ENCODE measurements at places on chromosomes 12 and 14. TPM values are rescaled to one million over a fixed set of nuclear protein-coding genes. Genes with fewer than 3 reads are reported as not detected.

DNA sequence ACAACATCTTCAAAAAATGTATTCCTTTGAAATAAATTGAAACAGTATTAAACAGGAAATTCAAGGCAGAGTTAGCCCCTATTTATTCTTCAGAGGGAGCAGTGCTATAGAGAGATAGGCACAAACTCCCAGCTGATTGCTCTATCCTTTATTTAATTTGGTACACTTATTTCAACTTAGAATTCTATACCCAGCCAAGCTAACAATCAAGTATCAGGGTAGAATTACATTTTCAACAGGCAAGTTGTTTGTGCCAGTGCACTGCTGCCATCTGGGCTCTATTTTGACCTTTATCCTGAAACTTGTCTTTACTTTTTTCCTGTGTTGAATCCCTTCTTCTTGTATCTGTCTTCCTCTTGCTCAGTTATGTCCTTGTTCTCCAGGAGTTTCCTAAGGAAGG is 159.2 kb downstream of the STXBP6 start:
- DNase-seq, result no peak

DNA sequence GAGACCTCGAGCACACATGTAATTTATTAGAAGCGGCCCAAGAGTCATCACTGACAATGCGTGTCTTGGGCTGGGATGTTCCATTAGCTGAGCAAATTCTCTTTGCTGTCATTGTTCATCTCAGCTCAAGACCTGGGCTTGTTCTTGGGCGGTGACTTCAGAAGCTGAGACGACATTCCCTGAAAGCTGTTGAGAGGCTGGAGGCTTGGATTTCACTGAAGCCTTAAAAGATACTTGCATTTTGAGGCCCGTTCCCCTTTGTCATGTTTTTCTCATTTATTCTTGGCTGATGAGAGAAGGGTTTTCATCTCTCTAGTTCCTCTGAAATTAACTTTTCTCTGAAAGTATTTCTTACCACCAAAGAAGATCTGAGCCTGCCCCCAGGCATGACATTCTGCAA is 16.6 kb upstream of the SUSD6 start:
- no peak for DNase-seq

ARHGAP9 gene
- polyA plus RNA-seq, result 0.98 TPM

- no peak for DNase-seq
Observed at GRCh38 chr14:92938235-92938875, 15.4 kb downstream of the CHGA start.

MYO1H gene
- not detected for polyA plus RNA-seq

DNA sequence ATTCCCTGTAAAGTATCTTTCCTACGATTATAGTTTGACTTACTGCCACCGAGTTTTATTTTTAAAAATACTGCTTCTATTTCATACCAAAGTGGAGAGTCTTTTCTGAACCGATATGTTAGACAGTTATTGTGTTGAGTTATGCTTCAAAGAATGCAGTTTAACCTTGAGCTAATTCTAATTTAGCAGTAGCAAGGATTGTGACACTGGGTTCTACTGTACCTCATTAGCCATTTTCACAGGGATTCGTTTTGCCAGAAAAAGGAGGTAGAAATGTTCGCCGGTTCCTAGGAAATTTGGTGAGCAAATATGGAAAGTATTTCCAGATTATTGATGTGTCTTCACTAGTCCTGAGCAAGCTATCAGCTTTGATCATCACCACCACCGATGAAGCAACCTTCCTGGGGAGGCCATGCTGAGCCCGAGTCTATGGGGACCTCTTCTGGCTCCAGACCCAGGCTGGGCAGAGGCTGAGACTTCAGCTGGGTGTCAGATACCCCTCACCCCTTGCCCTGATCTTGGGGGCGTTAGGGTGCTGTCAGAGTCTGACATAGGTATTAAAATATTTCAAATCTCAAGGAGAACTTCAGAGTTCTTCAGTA is 13.6 kb downstream of the GLRX5 start:
- no peak for DNase-seq

DNA sequence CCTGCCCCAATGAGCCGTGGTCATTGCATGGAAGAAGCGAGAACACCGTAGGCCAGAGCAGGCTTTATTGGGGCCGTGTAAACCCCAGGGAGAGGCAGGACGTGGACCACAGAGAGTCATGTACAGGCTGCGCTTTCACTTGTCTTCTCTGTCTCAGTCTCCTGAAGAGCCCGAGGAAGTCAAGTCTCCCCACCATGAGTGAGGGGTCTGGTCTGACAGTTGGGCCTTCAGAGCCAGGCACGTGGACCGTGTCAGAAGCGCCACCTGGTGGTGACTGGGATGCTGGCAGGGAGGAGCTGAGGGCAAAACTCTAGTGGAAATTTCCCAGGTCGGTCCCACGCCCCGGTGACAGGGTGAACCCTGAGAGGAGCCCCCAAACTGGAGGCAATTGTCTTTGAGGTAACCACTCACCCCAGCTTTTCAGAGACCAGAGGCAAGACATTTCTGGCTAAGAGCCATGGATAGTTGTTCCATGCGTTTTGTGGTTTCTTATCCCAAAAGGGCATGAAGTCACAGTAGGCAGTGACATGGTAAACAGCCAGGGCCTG is 17.4 kb downstream of the RPS6KL1 start:
- DNase-seq, result no peak

DNA sequence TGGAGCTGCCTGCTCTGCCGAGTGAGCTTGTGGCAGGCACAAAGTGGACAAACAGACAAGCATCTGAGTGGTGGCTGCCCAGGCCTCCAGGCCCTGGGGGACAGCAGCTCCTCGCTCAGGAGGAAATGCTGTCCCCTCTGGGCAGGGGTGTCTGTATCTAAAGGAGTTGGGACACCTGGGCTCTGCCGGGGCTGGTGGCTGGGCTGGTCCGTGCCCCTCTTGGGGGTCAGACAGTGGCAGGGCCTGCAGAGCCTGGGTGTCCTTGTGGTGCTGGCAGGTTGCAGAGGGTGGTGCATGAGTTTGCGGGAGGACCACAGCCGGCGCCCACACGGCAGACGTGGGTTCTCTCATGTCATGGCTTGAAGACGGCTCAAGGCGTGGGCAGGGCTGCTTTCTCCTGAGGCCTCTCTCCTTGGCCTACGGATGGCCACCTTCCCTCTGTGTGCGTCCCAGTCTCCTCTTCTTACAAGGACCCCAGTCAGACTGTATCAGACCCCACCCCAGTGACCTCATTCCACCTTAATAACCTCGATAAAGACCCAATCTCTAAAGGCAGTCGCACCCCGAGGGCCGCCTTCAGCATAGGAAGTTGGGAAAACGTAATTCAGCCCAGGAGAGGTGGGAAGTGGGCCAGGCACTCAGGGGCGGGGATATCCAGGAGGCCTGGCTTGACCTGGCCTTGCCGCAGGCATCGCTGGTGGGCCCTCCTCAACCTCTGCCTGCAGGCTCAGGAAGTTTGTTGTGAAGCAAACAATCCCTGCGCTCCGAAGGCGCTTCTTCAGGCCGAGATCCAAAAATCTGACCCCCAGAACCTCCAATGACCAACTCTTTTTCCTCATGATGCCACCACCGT is 110.0 kb downstream of the KIF26A start:
- DNase-seq, result no peak

DNA sequence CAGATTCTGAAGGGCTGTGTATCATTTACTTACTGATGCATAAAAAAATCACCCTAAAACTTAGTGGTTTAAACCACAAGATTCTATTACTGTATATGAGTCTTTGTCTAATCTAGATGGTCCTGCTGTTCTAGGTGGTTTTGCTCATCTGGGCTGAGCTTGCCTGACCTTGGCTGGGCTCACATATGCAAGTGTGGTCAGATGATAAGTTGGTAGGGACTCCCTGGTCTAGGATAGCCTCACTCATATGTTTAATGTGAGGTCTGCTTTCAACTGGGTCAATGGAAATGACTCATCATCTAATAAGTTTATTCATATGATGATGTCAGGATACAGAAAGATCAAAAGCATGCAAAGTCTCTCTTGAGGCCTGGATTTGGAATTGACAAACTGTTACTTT is 887.8 kb downstream of the TRHDE start:
- DNase-seq, result no peak

- DNase-seq, result no peak
Observed at GRCh38 chr12:42468341-42468821, 121.2 kb downstream of the PRICKLE1 start.

DNA sequence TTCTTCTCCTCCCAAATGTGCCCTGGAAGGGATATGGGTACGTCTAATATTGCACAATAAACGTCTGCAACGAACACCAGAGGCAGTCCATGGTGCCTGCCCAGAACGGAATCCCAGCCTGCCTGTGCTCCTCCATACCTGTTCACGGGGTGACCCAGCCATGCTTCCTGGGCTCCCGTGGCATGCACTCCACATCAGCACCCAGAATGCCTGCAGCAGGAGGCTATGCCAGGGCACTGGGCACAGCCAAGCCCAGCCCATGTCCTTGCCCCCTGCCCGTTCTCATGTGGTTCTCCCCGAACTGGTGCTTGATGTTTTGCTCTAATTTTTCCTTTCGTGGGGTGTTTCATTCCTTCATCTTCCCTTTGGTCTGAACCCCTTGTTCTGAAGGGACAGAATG is 404.3 kb downstream of the BCL11B start:
- no peak for DNase-seq

METTL3 gene
- 63.3 TPM for polyA plus RNA-seq

DNA sequence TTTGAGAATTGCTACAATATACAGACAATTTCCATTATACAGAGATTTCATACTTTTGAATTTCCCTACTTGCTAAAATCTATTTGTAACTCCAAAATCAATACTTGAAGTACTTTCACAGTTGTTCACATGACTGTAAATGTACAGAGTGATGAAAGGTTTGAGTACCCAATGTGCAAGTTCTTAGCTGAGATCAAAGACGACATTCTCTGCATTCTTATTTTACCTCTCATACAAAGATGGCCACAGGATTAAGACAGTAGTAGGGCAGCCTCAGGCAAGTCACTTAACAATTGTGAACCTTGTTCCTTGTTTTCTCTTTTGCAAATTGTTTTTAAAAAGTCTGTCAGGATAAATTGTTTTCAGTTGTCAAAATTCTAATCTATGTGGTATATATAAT is 255.9 kb upstream of the KITLG start:
- no peak for DNase-seq

GRCh38 chr14:95835121-95835730 is 41.4 kb upstream of the TUNAR start:
- no peak for DNase-seq

GRCh38 chr12:3019005-3019680 is 58.0 kb upstream of the TSPAN9 start:
- no peak for DNase-seq

GRCh38 chr12:45580356-45580969 is 149.0 kb upstream of the ARID2 start:
- DNase-seq, result no peak

DNA sequence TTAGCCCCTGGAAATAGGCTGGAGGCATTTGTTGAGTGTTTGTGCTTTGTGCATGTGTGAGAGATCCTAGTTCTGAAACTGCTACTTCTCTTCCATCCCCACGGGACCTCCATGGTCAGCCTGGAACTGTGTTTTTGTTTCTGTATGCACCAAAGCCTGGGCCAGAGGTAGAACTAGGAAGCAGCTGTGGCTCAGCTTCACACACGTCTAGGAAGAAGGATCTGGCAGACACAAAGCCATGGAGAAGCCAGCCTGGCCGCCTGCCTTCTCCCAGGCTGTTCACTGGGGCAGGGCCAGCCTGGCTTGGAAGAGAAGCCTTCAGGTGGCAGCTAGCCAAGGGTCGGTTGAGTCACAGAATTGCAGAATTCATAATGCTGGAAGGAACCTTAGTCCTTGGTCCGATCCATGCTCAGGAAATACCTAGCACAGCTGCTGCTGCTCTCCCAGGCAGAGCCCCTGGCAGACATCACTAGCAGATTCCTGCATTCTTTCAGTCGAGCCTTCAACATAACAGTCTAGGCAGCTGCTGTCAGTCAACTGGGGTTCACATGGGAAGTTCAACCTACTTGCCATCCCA is 27.0 kb downstream of the RIN3 start:
- DNase-seq, result peak; percentile 95

- DNase-seq, result no peak
Observed at GRCh38 chr14:58216544-58216943, 16.6 kb downstream of the ACTR10 start.

DNA sequence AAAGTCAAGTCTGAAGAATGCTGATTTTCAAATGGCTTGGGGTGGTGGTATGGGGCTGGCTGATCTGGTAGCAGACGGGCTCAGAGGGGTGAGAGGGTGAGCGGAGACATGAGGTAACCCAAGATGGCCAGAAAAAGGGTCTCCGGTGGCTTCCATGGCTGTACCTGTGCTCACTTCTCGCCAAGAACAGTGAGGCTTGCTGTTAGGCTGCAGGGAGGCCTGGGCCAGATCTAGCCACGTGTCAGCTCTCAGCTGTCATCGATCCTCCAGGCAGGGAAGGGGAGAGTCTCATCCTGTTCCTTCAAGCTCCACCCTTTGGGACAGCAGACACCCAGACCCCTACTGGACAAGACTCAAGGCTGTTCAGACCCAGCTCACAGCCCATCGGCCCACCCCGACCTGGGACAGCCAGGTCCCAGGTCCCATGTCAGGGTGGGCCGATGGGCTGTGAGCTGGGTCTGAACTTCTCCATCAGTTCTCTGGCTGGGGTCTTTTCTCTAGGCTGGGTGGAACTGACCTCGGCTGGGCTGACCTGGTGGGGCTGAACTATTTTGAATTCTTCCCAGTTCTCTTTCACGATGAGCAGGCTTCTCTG is 9.0 kb downstream of the LRTM2 start:
- DNase-seq, result no peak
